Stimulated activated CD8-positive, alpha-beta memory T cell treated with anti-CD3 and anti-CD28 coated beads, Interleukin-7, amount 100 ng/mL, for 1 hour (primary cell): ENCODE measurements at places on chromosomes 11 and 22.

- DNase-seq, result no peak
Observed at GRCh38 chr22:41929418-41929810, 2.8 kb upstream of the TNFRSF13C start.

GRCh38 chr11:79392161-79392560 is 48.7 kb downstream of the TENM4 start:
- no peak for DNase-seq

- no peak for DNase-seq
Observed at GRCh38 chr11:78664636-78665035, 90.0 kb upstream of the NARS2 start.

GRCh38 chr11:122271745-122272144 is 155.7 kb upstream of the BLID start:
- DNase-seq, result no peak

DNA sequence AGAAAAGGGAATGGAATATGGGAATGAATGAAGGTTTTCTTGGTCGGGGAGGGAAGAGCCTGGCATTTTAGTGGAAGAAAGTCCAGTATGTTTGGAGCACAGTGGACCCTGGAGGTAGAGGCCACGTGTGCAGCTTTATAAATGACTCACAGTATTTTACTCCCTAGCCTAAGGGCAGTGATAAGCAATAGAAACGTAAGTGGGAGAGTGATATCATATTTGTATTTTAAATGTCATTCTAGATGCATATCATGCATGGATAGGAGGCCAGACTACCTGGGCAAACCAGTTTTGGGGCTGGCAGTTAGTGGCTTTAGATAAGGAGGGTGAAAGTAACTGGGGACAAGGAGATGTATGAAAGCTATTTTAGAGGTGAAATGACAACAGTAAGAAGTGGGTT is 174.1 kb downstream of the ARHGAP42 start:
- no peak for DNase-seq

GRCh38 chr11:15150507-15150906 is 35.8 kb downstream of the INSC start:
- no peak for DNase-seq

DNA sequence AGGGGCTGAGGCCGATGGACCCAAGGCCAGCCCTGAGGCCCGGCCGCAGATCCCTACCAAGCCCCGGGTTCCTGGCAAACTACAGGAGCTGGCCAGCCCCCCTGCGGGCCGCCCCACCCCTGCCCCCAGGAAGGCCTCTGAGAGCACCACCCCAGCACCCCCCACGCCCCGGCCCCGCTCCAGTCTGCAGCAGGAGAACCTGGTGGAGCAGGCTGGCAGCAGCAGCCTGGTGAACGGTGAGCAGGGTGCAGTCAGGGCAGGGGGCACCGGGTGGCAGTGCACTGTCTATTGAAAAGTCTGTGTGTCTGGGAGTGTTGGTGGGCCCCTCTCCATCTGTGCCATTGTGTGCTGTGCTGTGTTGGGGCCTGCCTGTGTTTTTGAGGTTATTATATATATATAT is 16.1 kb downstream of the MICALL1 start:
- no peak for DNase-seq

DNA sequence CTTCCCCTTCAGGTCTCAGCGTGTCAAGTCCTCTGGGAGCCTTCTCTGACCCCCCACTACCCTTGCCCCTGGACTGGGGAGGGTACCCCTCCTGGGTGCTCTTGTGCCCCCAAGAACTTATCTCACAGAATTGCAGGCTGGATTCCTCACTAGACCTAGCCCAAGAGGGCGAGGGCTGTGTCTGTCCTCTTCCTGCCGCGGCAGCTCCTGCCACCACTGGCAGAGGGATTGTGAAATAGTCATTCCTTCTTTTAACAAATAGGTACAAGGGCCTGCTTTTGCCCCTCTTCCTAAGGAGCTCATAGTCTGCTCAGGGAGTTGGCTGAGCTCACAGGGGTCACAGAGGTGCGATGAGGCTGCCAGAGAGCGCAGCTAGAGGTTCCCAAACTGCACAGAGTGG is 5.5 kb downstream of the RAB36 start:
- DNase-seq, result no peak

- no peak for DNase-seq
Observed at GRCh38 chr11:133925756-133926155, 31.0 kb downstream of the IGSF9B start.

GRCh38 chr11:124114942-124115781 is at the start of gene VWA5A:
VWA5A (plus strand) TSS chr11:124115450; CDS start chr11:124117512, 2,062 bp downstream.
- peak; percentile 45 for DNase-seq

GRCh38 chr22:46069521-46070214 is 80.7 kb upstream of the PPARA start:
- DNase-seq, result no peak

DNA sequence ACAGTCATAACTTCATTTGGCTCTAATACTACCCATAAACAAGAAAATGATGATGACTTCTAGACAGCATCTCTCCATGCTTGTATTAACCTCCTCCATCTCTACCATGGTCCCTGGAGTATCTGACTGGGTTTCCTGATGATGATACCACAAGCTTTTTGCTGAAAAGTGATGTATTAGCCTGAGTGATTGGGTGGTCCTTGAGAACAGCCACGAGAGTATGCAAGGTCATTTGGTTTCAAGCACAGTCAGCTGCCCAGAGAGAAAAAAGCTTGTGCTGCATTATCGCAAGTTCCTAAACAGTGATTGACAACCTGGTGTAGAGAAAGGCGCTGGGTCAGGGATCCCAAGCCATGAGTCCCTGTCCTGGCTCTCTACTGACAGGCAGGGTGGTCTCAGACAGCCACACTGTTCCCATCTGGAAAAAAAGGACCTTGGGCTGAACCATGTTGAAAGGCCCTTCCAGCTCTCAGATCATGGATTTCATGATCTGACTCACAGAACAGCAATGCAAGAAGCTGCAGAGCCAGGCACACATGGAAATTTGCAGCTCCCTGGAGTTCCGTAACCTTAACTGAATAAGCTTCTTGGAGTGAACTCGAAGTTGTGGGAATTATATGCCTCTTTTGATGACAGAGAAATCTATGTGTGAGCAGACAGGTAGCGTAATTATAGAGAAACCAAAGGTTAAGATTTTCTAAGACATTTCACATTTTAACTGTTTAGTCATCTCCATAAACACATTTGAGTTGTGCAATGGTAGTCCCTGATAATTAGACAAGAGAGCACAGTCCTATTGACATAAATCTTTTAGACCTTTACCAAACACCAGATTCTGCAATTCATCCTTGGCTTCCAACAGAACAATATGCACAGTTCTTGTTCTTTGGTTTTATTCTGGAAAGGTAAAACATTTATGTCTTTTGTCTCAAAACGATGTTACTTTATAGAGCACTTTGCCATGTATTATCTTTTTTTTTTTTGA is 54.1 kb upstream of the UBASH3B start:
- DNase-seq, result no peak

- no peak for DNase-seq
Observed at GRCh38 chr11:103714246-103714645, 322.2 kb upstream of the DDI1 start.

GRCh38 chr11:126129727-126130671 is 67.3 kb upstream of the CDON start:
- no peak for DNase-seq

DNA sequence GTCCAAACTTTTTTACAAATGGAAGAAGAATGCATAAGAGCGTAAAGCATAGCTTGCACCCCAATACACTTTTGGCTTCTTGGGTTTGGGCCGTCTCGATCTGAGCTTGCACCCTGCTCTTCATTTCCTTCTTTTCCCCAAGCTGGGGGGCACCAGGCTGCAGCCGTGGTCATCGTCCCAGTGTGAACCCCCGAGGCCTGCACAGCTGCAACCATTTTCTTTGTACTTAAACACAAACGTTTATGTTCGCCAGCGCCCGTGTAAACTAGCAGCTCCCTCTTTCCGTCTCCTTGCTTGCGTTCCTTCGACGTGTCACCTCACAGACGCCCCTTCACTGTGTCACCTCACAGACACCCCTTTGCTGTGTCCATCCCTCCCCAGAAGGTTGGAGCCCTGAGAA is 10.1 kb downstream of the KRTAP5-5 start:
- DNase-seq, result no peak

DNA sequence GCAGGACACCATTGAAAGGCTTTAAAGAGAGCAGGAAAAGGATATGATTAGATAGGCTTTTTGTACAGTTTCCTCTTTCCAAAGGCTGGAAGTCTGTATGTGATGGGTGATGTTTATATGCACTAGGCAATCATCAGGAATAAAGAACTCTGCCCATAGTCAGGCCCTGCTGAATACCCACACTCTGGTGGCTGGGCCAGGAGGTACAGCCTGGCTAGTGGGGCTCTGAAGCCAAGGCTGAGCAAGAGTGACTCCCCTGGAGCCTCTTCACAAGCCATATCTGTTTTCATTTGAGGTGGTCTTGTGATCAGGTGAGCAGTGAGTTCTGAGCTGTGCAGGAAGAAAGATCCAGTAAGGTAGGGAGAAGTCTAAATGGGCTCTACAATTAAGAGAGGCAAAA is 539.9 kb upstream of the CCDC90B start:
- DNase-seq, result no peak

DNA sequence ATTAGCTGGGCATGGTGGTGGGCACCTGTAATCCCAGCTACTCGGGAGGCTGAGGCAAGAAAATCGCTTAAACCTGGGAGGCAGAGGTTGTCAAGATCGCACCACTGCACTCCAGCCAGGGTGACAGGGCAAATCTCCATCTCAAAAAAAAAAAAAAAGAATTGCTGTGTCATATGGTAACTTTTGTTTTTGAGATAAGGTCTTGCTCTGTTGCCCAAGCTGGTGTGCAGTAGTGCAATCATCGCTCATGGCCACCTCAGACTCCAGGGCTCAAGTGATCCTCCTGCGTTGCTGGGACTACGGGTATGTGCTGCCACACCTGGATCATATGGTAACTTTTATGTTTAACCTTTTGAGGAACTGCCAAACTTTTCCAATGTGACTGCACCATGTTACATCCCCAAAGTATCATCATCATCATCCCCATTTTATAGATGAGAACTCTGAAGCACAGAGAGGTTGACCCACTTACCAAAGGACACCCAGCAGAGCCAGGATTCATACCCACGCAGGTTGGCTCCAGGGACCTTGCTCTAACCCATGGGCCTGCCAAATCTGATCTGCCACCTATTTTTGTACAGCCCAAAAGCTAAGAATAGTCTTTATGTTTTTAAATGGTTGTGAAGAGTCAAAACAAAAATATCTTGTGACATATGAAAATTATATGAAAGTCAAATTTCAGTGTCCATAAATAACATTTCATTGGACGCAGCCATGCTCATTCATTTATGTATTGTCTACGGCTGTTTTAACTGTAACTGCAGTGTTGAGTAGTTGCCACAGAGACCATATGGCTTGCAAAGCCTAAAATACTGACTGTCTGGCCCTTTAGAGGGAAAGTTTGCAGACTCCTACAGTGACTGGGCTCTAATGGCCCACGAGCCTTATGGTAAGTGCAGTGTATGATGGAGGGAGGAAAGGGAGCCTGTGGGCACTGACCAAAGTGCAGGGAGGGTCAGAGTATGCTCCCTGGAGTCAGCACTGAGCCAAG is 45.3 kb downstream of the GDPD5 start:
- no peak for DNase-seq

GRCh38 chr11:109547356-109548027 is 125.5 kb downstream of the C11orf87 start:
- no peak for DNase-seq

DNA sequence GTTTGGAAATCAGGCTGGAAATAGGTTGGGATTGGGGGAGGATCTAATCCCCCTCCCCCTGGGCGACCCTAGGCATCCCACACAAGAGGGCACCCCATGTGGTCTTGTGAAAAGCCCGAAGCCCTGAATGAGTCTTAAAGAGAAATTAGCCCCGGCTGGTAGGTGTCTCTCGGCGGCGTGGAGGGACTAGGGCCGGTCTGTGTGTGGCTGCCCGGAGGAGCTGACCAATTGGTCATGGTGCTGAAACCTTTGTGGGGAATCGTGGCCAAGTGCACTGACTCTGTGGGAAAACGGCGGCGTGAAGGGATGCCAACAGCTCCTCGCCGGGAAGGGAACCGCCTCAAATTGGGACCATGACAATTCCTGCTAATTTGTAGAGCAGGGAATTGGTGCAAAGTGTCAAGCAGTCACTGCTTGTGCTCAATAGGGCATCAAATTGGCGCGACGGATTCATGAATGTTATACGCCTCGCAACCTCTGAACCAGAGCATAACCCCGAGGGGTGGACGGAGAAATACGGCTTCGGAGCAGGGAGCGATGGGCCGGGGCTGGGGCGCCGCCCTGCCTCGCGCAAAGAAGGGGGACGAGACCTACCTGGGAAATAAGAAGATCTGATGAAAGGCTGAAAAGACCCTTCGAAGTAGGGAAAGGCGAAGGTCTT is 1.5 kb downstream of the DBX1 start:
- no peak for DNase-seq

DNA sequence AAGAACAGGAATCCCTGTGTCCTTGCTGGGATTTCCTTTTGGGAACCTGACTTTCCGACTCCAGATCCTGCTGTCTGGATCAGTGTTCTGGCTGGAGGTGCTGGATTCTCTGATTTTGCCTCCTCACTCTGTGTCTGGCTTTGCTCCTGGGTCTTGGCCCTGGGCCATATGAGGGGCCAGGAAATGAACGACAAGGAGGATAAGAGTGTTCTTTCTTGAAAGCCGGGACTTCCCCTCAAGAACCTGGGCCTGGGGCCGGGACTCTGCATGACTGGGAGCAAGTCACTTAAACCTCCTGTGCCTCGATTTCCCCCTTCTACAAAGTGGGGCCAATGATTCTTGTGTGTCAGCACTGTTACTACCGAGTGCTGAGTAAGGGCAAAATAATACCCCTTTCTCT is 2.9 kb upstream of the MYO7A start:
- DNase-seq, result no peak

- no peak for DNase-seq
Observed at GRCh38 chr11:65791719-65792213, 4.9 kb downstream of the OVOL1 start.

DNA sequence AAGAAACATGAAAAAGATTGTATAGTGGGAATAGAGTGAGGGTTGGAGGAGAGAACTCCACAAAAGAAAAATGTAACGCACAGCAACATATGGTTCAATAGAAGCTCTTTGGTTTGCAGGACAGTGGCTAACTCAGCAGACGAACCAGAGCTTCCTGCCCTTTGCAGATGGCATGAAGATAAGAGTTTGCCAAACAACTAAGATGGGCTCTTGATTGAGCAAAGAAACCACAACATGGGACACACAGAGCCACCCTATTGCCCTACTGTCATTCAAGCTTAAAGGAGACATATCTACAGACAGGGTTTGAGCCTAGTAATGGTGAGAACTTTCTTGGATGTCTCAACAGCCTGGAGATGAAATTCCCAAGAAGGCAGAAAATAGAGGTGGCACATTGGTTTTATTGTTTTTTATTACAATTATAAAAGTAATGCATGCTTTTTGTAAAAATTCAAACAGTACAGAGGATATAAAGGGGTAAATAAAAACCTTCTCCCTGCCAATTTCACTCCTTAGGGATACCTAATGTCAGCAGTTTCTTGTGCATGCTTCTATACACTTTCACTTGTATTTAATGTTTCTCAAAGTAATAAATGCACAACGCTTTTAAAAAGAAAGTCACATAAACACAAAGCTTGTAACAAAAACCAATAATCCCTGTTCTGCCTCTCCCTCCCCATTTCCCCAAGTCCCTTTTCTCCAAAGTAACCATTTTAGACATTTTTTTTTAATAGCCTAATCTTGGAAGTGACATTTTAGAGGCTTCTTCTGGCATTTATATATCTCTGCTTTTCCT is 63.7 kb downstream of the COPB1 start:
- DNase-seq, result no peak

- no peak for DNase-seq
Observed at GRCh38 chr22:17675584-17675983, 37.0 kb downstream of the BCL2L13 start.

GRCh38 chr22:35465109-35465701 is 65.3 kb downstream of the MCM5 start:
- no peak for DNase-seq
